ENCODE measurements at places on chromosomes 3 and 15.

GRCh38 chr15:101193806-101194545 lies 57.9 kb downstream of the CHSY1 start:
- DNase-seq = no peak

GRCh38 chr15:94029495-94029894 lies 201.9 kb upstream of the MCTP2 start:
- no peak for DNase-seq

DNA sequence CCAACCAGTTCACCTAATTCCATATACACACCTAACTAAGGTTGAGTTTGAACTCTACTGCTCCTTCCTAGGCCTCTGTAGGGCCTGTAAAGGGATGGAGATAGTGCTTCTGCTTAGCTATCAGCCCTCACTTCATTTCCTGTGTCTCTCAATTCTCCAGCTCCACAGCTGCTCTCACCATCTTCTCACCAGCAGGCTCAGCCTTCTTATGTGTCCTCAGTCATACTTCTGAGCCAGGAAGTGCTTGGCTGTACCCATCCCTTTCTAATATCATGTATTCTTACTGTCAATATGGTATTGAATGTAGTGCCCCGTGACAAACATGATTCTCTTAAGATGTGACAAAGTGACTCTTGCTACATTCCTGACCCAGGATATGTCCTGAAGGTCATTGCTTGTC lies 116.9 kb downstream of the SLC9A9 start:
- no peak for DNase-seq

- DNase-seq = no peak
These were observed 26.3 kb upstream of the GALNT15 start for GRCh38 chr3:16148213-16148612.

DNA sequence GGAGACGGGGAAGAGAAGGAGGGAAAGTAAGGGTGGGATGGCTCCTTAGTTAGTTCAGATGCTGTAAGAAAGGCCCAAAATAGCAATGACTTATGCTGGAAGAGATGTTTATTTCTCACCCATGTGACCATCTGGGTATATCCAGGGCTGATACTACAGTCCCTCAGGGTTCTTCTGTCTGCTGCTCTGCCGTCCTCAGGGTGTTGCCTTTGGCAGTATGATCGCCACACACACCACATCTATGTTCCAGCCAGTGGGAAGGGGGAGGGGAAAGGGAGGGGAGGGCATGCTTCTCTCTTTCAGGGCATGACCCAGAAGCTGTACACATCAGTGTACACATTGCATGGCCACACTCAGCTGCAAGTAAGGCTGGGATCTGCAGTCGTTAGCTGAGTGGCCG lies 10.2 kb downstream of the CD276 start:
- no peak for DNase-seq

GRCh38 chr3:193693774-193694173 lies 100.8 kb downstream of the OPA1 start:
- no peak for DNase-seq

DNA sequence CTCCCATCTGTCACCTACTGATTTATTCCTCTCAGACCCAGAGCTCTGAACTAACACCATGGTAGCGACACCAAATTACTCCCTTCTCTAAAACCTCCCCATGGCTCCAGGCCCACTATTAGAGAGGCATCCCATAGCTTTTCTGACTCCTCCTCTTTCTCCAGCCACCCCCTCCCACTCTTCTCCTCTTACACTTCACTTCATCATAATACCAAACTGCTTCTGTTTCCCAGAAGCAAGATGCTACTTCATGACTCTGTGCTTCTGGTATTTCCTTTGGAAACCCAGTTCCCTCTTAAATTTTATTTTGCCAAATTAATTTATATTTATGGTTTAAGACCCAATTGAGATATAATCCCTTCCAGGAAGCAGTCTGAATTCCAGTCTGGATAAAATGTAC lies 465.1 kb upstream of the PDZRN3 start:
- no peak for DNase-seq

DNA sequence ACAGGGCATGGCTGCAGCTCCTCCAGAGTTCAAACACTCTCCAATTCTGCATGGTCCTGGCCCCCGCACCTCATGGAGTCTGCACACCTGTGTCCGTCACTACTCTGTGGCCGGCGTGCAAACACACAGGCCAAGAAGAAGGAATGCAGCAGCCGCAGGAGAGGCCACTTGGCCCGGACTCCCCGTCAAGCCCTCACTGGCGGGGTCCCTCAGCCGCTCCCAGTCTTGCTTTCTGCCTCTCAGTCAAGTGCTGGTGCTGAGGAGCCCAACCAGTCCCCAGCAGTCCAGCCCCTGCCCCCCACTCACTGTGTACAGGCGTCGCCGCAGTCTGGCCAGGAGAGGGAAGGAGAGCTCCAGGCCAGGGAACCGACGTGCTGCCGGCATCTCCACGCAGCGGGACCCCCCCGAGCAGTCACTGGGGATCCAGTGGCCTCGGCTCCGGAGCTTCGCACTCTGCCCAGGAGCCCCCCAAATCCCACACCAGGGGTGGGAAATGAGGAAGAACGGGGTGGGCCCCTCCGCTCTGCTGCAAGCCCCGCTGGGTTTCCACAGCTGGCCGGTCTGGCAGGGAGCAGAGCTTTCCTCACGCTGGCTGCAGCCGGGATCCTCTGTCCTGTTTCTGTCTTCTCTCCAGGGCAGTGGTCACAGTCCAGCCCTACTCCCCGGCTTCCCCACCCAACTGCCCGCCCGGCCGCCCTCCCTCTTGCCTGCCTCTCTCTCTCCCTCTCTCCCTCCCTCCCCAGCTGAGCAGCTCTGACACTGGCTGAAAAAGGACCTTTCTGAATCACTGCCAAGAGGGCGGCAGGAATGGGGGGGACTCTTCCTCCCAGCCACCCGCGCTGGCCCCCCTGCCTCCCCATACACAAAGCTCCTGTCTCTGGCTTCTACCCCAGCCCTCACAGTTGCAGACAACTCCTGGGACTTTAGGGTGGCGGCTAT lies 16.0 kb downstream of the TNK2 start:
- peak; percentile 68 for DNase-seq

- peak; percentile 44 for DNase-seq
These were observed 475 bp downstream of the EIF4E3 start for GRCh38 chr3:71724584-71725270.

DNA sequence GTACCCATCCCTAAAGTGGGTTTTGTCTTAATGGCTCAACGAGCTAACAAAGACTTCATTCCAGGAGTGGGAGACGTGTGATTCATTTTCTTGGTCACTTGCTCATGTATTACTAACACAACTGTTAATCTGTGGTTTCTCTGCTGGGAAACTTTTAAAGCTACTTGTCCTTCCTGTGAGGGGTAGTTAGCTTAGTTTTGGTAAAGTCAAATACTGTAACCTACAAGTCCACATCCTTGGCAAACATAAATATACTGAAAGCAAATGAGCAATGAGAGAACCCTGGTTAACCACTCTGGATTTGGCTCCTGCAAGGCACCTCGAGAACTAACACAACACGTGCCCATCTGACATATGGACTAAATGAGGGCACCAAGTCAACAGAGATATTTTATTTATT lies 19.9 kb downstream of the NOX5 start:
- peak; percentile 78 for DNase-seq

DNA sequence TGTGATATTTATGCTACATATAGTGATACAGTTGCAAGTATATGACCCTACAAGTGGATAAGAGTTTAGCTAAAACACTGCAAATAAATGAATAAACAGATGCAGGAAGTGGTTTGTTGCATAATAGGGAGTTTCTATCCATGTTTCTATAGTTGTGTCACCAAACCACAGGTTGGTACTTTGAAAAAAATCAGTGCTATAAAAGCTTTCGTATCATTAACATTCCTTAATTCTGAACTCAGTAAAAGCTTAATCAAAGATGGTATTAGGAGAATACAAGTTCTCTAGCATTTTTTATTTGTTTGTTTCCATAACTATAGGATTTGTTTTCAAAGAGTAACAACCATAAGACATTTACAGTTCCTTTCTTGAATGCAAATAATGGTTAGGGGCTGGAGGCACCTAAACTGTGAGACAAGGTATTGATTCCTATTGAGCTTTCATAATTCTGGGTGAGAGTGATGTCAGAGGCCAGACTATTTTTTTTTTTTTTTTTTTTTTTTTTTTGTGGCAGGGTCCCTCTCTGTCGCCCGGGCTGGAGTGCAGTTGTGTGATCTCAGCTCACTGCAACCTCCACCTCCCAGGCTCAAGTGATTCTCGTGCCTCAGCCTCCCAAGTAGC lies 29.6 kb downstream of the CPOX start:
- DNase-seq = no peak

GRCh38 chr3:127035677-127036076 lies 52.8 kb downstream of the PLXNA1 start:
- peak; percentile 98 for DNase-seq

GRCh38 chr3:195101001-195101583 lies 169.9 kb downstream of the XXYLT1 start:
- DNase-seq = no peak

DNA sequence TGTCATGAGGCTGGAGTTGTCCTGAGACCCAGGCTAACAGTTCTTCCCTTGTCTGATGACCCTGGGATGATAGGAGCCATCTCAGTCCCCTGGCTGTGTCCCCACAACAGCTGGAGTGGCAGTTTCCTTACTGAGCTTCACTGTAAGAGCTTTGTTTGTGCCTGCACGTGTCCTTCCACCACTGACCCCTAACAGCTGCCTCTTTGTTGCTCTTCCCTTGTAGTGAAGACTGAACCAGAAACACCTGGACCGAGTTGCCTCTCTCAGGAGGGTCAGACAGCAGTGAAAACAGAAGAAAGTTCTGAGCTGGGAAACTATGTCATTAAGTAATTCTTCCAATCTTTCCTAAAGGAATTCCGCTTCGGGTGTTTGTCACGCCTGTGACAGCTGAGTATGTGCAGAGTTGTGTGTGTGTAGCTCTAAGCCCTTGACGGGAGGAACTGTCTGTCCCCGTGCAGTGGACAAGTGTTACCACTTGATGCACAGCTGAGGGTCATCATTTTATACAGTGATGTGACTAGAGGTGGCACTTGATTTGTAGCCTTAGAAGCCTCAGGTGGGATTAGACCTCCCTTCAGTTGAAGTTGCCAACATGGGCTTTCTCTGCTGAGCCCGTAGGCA lies 25.0 kb downstream of the MAP6D1 start:
- DNase-seq = no peak

DNA sequence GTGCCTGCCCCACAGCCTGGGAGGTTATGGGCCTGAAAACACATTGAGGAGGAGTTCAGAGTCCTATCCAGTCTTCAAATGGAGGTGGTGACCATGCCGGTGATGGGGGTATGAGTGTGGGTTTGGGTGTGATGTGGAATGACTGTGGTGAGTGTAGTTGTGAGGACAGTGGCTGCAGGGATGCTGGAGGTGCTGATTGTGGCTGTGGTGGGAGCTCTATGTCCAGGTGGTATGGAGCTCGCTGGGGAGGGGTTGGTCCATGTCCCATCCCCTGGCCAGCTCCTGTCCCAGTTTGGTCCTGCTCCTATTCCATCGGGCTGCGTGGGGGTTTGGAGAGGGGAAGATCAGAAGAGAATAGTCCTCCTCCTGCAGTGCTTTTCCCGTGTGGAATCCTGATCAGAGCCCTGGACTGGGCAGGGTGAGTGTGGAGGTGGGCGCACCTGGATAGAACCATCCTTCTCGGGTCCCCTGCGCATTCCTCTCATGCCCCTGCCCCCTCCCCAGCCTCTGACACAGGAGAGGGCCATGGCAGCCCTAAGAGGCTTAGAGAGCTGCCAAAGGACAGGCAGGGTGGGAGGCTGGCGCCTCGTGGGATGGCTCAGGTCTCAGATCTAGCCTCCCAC lies 23.0 kb upstream of the GOLGA6C start:
- no peak for DNase-seq

GRCh38 chr3:157581371-157581770 lies 78.2 kb upstream of the VEPH1 start:
- no peak for DNase-seq

DNA sequence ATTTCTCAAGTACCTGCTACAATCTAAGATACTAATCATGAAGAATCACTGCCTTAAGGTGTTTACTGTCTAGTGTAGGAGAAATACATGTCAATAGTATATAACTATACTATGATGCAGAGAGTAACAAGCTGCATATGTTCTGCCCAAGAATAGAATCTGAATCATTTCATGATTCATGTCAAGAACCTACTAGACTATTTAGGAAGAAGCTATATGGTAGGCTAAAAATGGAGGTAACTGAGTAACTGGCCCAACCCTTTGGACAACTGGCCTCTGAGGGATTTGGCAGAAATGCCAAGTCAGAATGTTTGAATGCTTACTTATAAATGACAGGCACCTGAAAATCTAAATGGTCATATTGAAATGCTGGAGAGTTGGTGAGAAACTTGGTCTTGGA lies 59.9 kb upstream of the DGKG start:
- DNase-seq = no peak

DNA sequence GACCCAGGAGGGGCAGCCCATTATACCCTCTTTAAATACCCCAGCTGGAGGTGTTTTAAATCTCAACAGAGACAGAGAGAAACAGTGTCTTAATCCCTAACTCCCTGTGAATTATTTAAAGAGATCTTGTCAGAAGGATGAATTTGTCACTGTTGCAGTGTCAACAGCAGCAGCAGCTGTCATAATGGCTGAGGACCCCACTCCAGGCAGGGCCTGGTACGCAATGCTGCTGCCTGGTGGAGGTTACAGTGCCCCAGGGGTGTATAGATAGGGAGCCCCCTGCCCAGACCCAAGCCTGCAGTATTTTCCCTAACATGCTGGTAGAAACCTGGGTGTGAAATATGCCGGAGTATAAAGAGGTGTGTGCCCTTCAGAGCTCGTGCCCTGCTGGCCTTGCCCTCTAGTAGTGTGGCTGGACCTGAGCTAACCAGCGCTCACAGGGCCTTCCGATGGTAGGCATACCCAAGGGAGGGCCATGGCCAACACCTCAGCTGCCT lies 143.0 kb downstream of the EPHB1 start:
- no peak for DNase-seq

- no peak for DNase-seq
These were observed 297.1 kb upstream of the MEIS2 start for GRCh38 chr15:37397266-37398022.

DNA sequence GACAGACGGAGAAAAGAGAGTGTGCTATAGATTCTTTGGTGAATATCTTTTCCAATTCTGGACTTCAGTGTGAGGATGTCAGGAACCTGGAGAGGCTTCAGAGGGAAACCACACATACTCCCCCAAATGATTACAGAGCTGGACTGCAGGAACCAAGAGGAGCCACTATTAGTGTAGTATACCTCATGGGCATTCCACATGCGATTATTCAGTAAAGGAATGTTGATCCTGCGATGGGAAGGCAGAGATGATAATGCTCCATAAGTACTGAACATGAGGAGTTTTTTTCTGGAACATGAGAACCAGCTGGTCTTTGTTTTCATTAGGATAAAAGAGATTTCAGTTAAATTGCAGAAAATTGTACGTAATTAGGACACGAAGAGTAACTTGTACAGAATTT lies 18.7 kb downstream of the STARD9 start:
- DNase-seq = no peak

DNA sequence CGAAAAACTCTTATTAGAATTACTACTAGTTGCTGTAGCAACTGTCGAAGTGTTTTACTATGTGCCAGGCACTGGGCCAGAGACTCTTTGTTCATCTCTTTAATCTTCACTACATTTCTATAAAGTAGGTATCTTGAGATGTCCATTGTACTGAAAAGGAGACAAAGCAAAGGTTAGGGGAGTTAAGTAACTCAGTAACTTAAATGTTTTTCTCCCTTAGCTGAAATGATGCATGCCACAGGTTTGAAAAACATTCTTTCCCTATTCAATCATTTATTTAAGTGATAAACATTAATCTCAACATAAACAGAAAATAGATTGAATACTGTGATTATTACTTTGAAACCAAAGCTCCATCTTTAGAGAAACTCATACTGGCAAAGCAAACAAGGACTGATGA lies 776.2 kb downstream of the FHIT start:
- DNase-seq = no peak

- DNase-seq = no peak
These were observed 196.8 kb upstream of the AGTR1 start for GRCh38 chr3:148500881-148501280.
